Myocyte (in vitro differentiated cells): ENCODE measurements at places on chromosomes 4 and X.

- DNase-seq = no peak
Measured at GRCh38 chr4:55438314-55438713, 42.6 kb downstream of the TMEM165 start.

DNA sequence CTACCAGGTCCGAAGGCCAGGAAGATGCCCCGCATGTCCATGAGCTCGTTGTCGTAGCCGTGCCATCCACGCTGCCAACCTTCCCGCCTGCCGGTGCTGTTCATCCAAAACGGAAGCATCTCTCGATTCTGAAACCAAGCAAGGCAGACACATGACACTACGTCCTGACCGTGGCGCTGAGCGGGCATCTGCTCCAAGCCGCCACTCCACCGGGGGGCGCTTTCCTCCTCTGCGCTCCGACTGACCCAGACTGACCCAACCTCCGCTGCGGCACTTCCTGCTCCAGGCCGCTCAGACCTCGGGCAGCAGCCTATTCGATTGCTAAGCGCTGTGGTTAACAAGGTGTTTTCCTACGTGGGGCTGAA is 120.5 kb downstream of the ENPP6 start:
- DNase-seq = no peak

GRCh38 chrX:133042260-133042659 is 54.6 kb downstream of the USP26 start:
- no peak for DNase-seq

DNA sequence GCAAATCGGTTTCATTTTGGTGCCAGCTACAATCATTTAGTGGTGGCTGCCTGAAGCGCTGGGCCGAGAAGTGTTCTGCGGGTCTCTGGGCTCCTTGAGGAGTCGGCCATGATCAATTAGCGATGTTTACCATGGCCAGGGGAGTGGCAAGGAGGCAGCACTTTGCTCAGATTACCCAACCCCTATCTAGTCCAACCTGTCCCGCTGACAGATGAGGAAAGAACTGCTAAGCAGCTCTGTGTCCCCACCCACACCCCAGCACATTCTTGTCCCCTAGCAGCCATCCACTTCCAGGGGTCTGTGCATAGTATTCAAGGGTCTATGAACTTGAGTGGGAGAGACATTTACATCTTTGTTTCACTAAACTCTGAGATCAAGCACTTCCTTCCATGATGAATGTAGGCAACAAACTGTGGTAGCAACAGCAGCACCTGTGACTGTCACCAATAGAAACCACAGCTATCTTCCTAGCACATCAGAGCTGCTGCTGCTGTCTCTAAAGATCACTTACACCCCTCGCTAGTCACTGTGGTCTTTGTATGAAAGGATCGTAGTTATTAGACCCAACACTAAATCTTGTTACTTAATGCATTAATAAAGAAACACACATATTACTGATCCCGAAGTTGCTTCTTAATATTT is 331.6 kb downstream of the BCOR start:
- peak; percentile 55 for DNase-seq

DNA sequence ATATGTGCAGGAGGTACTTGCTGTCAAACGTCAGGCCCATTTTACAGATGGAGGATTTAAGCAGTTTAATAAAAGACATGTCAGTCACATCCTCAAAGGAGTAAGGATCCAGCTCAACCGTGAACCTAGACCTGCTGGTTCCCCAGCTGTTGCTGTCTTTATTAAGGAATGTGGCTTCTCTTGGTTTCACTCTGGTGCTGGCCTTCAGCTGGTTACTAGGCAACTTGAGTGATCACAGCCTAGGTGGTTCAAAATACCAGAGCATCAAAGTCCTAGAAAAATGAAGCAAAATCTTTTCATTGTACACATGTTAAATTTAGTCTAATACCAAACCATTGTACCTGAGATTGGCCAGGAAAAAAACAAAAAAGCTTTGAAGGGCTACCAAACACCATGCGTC is 32.7 kb upstream of the GLRA2 start:
- DNase-seq = no peak

DNA sequence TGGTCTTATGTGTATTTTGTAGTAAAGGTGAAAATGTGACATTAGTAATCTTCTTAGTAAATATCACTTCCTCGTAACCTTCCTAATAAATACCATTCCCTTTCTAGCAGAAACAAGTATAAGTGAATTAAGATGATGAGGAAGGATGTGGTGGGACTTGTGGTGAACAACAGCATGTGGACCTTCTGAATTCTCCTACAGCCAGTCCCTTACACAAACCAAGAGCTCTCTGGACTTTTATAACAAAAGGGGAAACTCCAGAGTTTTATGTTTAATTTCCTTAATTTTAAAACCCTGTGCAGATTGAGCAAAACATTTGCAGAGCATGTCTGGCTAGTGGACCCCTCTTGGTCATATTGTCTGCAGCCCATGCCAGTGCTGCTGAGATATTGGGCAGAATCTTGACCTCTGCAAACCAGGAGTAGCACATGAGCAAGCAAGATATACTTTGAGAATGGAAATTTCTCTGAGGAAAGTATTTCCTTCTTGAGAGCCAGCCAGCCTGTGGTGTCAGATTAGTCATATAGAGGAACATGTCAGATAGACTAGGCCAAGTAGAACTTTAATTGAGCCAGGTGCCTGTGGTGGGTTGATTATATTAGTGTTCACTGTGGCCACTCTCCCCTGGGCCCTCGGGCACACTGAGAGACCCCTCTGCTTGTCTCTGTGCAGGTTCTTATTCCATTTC is 328.2 kb downstream of the DKK2 start:
- DNase-seq = peak; percentile 28

DNA sequence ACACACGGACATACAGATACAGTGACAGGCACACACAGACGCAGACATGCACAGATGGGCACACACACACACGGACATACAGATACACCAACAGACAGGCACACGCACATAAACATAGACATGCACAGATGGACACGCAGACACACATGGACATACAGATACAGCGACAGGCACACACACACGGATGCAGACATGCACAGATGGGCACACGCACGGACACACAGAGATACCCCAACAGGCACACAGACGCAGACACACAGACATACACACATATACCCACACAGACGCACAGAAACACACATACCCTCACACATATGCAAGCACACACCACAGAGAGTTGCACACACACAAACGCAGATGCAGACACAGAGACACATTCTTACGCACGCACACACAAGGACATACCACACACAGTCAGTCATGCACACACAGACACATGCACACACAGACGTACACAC is 24.4 kb upstream of the SLC25A6 start:
- DNase-seq = no peak

GRCh38 chr4:8589336-8589735 is 3.2 kb upstream of the CPZ start:
- no peak for DNase-seq

GRCh38 chr4:174244441-174244840 is 39.0 kb downstream of the FBXO8 start:
- DNase-seq = no peak

GRCh38 chr4:22680065-22680642 is 12.6 kb upstream of the GBA3 start:
- no peak for DNase-seq

GRCh38 chr4:88104902-88105610 is 53.4 kb downstream of the ABCG2 start:
- peak; percentile 62 for DNase-seq

- DNase-seq = no peak
Measured at GRCh38 chrX:22882543-22882942, 117.2 kb upstream of the DDX53 start.

DNA sequence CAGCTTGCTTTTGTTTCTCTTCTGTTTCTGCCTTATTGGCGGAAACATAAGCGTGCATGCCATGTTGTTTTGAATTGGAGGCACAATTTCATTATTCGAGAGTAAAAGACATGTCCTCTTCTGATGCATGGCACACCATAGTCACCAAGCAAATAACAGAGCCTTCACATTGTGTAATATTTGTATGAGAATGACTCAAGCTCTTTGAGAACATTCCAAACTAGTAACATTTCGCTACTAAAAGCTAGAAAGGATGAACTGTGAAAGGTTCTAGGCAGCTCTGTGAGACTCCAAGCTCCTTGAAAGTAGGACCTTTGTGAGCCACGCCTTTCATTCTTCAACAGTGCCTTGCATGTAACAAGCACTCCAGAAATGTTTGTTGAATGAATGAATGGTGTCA is 9.2 kb upstream of the ANXA3 start:
- DNase-seq = no peak

DNA sequence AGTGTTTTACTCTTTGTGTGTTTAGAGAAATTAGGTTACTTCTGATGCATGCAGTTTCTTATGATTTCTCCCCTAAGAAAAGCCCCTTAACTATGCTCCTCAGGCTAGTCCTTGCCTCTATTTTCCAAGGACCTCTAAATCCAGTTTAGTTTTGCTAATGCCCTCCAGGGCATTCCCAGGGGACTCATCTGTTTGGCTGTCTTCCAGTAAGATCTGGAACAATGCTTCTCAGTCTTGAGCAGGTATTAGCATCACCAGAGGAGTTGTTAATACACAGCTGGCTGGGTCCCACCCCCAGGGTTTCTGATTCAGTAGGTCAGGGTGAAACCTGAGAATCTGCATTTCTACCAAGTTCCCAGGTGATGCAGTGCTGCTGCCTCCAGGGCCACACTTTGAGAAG is 56.9 kb downstream of the OTC start:
- DNase-seq = no peak

DNA sequence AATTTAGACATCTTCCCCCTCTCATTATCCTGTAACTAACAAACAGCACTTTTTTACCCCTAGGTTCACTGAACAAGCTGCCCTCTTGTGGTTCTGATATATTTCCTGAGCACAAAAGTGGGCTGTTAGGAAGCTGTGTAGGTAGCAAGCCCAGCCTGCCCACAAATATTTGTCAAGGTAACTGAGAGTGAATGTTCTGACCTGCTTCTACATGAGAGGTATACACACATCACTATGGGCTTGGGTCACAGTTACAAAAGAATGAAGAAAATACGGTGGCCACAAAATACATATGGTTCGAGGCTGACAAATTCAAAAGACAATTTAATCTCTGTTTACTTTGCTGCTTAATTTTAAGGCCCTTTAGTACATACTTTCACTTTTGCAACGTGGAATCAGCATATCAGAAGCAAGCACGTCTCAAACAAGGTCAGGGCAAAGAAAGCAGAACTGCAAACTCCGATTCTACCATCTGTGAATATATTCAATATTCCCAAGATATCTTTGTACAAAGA is 78.7 kb downstream of the RBM47 start:
- peak; percentile 22 for DNase-seq

DNA sequence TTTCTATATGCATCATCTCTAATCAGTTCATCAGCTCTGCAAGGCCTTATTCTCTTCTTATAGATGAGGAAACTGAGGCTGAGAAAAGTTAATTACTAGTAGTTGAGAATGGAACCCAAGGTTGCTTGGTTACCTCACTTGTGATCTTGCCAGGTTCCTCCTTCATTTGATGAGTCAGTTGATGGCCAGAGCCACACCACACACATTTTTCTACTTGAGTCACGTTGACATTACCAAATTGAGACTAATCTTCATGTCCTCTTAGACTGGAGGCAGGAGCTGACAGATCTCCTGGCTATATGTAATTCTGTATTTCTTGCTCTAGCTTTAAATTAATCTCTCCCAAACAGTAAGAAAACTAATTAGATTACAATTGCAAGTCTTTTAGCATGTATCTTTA is 428.4 kb downstream of the AFF2 start:
- peak; percentile 44 for DNase-seq

GRCh38 chr4:167613381-167613780 is 379.1 kb upstream of the SPOCK3 start:
- DNase-seq = no peak
